Motor neuron (in vitro differentiated cells): ENCODE measurements at places on chromosomes 13 and 19.
A peak's percentile ranks its signal among the peaks of the same experiment; 100 is the strongest.

- ATAC-seq, result peak; percentile 71
These were observed 20.1 kb downstream of the STOML3 start for GRCh38 chr13:38970380-38971051.

- peak; percentile 5 for ATAC-seq
These were observed 10.7 kb downstream of the THOP1 start for GRCh38 chr19:2795827-2796658.

DNA sequence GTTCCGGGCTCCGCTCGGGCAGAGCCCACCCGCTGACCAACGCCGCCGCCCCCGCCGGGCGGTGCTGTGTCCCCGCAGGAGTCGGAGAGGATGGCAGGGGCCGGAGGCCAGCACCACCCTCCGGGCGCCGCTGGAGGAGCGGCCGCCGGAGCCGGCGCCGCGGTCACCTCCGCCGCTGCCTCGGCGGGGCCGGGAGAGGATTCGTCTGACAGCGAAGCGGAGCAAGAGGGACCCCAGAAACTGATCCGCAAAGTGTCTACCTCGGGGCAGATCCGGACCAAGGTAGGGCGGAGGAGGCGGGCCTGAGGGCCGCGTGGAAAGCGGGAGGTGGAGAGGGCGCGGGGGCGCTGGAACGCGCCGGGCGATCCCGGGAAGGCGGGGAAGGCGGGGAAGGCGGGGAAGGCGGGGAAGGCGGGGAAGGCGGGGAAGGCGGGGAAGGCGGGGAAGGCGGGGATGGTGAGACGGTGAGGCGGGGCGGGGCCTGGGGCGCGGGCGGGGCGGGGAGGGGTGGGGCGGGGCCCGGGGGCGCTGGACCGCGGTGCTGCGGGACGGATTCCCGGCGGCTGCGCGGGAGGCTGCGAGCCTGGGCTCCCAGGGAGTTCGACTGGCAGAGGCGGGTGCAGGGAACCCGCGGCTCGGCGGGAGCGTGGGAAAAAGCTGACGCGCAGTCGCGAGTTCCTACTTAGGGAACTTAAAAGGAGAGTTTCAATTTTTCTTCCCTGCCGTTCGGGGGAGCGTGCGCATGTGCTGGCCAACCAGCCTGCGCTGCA is 421 bp downstream of the DGKH start:
- peak; percentile 82 for ATAC-seq

- ATAC-seq, result no peak
These were observed 156.4 kb upstream of the RNF113B start for GRCh38 chr13:98333486-98333885.

DNA sequence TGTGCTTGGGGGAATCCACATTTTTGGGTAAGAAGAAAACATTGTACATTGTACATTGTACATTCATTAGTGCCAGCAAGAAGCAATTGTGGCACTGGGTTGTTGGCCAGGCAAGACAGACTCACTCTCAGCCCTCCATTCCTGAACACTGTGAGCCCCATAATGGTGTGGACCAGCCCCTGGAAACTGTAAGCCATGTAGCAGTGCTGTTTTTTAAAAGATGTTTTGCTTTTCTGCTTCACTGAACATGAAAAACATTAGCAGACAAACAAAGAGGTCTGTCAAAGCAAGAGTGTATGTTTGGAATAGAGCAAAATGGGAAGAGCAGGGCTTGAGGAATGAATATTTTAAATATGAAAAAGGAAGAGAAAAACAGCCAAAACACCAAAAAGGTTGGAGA is 39.1 kb upstream of the IL17D start:
- peak; percentile 56 for ATAC-seq

DNA sequence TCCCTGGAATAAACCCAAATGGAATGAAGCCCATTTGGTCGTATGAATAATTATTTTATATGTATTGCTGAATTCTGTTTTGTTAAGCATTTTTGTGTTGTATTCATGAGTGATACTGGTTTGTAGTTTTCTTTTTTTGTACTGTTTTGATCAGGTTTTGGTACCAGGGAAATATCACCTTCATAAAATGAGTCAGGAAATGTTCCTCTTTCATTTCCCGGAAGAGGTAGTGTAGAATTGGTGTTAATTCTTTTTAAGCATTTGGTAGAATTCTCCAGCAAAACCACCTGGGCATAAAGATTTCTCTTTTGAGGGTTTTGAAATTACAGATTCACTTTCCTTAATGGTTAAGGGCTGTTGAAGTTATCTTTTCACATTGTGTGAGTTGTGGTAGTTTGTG is 13.3 kb downstream of the SPATA13 start:
- no peak for ATAC-seq

DNA sequence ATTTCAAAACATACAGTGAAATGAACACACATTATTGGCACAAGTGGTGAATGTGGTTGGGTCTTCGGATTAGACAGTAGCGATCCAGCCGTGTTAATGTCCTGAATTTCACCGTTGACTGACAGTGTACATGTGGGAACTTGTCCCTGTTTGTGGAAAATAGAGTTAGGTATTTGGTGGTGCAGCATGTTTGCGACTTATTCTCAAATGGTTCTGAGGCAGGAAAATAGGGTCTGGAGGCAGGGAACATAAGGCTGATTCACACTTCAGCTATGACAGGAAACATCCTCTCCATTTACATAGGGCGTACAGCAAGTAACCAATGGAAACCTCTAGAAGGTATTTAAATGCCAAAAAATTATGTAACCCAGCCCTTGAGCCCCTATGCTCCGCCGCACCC is 4.2 kb downstream of the LGALS7B start:
- ATAC-seq, result peak; percentile 53

GRCh38 chr13:86563308-86563707 is 764.1 kb upstream of the SLITRK6 start:
- no peak for ATAC-seq

- no peak for ATAC-seq
These were observed 35.9 kb upstream of the CNMD start for GRCh38 chr13:52775511-52775910.

DNA sequence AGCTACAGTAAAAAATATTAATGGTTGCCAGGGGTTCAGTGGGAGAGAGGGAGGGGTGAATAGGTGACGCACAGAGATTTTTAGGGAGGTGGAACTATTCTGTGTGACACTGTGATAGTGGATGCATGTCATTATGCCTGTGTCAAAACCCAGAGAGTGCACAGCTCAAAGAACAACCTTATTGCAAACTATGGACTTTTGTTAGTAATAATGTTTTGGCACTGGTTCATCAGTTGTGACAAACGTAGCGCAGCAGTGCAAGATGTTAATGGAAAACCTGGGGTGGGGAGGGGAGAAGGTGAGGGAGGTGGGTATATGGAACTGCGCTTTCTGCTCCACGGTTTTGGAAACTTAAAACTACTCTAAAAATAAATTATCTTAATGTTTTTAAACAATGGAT is 134.6 kb upstream of the RFC3 start:
- ATAC-seq, result no peak

GRCh38 chr19:2610637-2611482 is 91.6 kb downstream of the GNG7 start:
- peak; percentile 96 for ATAC-seq

DNA sequence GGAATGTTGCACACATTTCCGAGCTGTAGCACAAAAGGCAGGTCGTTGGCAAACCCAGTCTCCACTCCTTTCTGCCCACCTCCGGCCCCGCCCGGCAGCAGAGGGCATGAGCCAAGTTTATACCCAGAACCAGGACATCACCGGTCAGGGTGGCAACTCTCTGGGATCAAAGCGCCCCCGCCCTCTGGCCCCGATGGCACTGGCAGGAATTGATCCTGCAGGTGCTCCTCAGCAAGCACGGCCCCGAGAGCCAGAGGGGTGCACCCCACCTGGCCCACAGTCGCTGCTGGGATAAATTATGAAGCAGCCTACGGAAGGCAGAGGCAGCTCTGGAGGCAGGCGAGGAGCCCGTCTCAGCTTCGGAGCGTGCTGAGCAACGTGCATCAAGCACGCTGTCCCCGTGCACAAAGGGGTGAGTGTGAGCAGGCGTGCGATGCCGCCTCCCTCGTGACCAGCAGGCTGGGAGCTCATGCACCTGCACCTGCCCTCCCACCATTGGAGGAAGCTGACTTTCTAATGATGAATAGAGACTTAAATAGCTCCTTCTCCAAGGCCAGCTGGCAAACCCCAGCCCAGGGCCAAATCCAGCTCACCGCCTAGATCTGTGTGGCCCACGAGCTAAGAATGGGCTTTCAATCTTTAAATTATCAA is 25.7 kb downstream of the SHC2 start:
- peak; percentile 76 for ATAC-seq

GRCh38 chr19:49440439-49441209 is 703 bp downstream of the SLC17A7 start:
- no peak for ATAC-seq

DNA sequence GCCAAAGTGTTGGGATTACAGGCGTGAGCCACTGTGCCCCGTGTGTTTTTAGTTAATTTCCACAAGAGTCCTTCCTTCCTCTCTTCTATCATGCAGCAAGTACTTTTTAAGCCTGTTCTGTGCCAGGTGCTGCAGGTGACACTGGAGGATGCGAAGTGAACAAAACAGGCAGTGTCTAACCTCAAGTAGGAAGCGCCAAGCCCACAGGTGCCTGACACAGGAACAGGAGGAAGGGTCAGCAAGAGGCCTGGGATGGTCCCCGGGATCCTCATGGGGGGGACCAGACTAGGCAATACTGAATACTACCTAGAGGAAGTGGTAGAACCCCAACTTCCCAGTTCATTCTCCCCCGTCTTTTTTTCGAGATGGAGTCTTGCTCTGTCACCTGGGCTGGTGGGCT is 1.8 kb upstream of the CALR start:
- ATAC-seq, result no peak

- no peak for ATAC-seq
These were observed 340.0 kb downstream of the SPRY2 start for GRCh38 chr13:80000684-80001509.

- ATAC-seq, result no peak
These were observed 249.5 kb upstream of the TSHZ3 start for GRCh38 chr19:31598730-31599238.

GRCh38 chr19:9885077-9885552 is 50.0 kb downstream of the PIN1 start:
- ATAC-seq, result peak; percentile 54

DNA sequence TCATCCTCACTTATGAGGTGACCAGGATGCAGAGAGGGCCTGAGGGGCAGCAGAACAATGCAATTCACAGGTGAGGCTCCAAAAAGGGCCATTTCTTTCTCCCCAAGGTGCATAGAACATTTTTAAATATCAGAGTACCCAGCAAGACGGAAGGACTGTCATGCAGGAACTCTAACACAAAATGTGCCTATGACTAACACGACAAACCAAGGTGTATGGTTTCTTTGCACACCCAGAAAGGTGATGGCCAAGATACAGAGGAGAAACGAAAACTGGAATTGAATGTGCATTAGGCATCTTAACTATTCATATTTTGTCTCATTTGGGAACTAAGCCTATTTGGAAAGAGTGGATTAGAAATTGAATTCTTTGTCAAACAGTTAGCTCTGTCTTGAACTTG is 29.9 kb downstream of the SHISA2 start:
- ATAC-seq, result no peak

DNA sequence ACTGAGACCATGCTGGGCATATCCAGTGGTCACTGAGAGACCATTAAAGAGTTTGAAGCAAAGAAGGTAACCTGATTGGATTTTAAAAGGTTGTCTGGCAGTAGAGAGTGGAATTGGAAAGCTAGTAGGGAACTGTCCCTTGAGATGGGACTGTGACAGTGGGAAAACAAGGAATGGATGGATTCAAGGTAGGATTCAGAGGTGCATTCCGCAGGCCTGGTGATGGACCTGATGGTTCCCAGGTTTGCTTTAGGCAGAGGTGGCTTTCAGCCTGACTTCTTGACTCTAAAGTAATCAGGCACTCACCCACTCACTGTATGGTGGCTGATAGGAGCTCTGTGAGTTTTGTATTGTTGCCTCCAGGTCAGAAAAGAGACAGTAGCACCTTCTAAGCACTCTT is 73.0 kb downstream of the DHRS12 start:
- no peak for ATAC-seq

- no peak for ATAC-seq
These were observed 5.4 kb upstream of the PLAUR start for GRCh38 chr19:43675269-43675879.

- ATAC-seq, result no peak
These were observed 37.4 kb downstream of the ERICH4 start for GRCh38 chr19:41480336-41480735.

DNA sequence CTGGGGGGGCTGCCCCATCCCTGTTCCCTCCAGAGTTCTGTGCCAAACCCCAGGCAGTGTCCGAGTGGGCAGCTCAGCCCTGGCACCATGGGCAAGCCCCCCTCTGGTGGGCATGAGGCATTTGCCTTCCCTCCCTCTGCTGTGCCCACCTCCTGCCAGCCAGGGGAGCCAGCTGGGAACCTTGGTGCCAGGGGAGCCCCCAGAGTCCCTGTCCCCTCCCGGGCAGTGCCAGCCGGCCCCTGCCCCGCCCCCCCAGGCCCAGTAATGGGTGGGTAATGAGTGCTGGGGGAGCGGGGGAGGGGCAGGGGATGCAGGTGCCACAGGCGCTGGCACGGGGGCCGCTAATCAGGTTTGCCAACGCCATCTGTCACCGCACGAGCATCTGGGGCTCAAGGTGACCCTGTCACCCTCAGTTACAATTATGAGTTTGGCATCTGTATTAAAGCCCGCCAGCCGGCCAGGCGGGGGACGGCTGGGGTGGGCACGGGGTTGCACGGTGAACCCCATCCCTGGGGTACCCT is 5.9 kb downstream of the DAND5 start:
- ATAC-seq, result no peak

GRCh38 chr19:3026768-3027167 is 2.3 kb downstream of the TLE2 start:
- no peak for ATAC-seq

GRCh38 chr13:24745516-24745860 is 18.5 kb upstream of the RNF17 start:
- no peak for ATAC-seq

DNA sequence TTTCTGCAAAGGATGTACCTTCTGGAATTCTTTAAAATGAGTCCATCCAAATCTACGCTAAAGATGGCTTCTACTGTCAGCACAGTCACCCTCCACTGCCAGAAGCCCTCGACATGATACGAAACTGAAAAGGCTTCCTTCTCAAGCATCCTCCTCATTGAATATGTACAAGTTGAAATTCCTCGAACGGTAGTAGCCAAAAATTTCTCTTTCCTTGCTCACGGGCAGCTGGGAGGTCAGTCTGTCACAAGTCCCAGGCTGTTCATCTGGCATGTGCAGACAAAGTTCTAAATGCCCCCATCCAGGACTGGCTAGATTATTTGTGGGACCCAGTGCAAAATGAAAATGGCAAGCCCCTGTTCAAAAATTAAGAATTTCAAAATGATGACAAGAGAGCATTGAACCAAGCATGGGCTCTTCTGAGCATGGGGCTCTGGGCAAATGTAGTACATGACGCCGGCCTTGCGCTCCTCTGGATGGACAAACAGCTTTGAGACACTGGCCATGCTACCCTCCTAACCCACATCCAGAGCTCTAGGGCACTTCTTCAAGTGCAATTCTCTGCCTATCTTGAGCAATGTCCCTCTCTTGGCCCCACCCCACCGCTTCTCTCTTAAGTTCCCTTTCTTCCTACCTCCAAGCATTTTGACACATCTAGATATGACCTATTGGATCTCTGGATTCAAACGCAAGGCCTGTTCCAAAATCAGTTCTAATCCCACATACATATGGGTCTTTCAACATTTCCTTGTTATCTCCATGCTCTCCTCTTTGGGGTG is 78.9 kb upstream of the FLT1 start:
- ATAC-seq, result no peak
